ENCODE measurements at places on chromosomes 3 and 15. TPM values are rescaled to one million over a fixed set of nuclear protein-coding genes. Genes with fewer than 3 reads are reported as not detected.

DNA sequence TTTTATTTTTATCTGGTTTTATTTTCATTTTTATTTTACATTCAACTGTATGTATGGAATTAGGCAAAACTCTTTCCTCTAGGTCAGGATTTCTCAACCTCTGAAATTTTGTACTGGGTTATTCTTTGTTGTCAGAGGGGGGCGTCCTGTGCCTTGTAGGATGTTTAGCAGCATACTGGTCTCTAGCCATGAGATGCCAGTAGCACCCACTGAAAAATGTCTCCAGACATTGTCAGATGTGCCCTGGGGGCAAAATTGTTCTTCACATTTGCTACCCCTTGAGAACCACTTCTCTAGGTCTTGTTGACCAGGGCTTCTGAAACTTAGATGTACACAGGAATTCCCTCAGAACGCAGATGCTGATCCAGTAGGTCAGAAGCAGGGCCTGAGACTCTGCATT, 5.4 kb downstream of the CHRNA5 start:
- no peak for DNase-seq

GRCh38 chr3:28922376-28922775, 358.5 kb upstream of the RBMS3 start:
- DNase-seq: no peak

- no peak for DNase-seq
Measured at GRCh38 chr3:73144828-73145227, 83.4 kb downstream of the EBLN2 start.

Gene APPL1
- 45.4 TPM for polyA plus RNA-seq

- DNase-seq: no peak
Measured at GRCh38 chr3:133832802-133833144, 27.2 kb downstream of the SRPRB start.

- no peak for DNase-seq
Measured at GRCh38 chr15:40342416-40343320, 1.9 kb upstream of the CCDC9B start.

Gene INSYN1
- 54.9 TPM for polyA plus RNA-seq

DNA sequence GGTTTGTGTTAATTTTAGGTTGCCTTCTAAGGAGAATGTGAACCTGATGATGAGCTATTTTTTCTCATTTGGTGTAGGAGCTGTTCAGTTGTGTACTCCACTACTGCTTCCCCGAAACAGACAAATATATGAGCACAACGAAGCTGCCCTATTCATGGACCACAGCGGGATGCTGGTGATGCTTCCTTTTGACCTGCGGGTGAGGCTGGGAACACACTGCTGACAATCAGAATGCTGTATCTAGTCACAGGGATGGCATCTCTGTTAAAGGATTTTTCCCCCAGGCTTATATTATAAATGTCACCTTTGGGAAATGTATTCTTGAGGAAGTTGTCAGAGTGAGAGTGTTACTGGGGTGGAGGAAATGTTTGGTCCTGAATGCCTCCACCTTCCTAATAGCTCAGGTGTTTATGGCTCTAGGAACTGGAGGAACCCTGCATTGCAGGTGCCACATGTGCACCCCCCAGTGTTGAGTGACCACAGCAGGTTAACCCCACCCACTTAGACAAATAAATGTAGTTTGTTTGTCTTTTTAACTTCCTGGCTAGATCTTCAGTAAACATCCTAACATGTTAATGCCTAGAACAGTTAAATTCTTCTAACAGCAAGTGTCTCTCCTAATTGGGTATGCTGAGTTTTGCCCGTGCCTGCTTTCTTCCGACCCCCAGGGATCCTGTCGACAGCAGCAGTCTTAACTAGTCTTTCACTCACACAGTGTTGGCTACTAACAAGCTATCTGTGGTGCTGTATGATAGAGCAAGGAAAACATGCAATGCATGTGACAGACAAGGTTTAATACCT, 35.7 kb downstream of the SRP14 start:
- DNase-seq: no peak

- no peak for DNase-seq
Measured at GRCh38 chr3:150220799-150221198, 187.3 kb upstream of the TSC22D2 start.

- no peak for DNase-seq
Measured at GRCh38 chr3:104245261-104245660, 1121.4 kb upstream of the ALCAM start.
